Tibial nerve (tissue), 4 donors: ENCODE measurements at places on chromosomes 3 and 15. TPM values are rescaled to one million over a fixed set of nuclear protein-coding genes. Genes with fewer than 3 reads are reported as not detected.

Gene LXN
- 17.5 TPM for total RNA-seq

Gene MAGEL2
- 0.60 TPM for total RNA-seq

Gene KY
- 0.20 TPM for total RNA-seq

Gene TUSC7
- total RNA-seq, result not detected

Gene CPN2
- total RNA-seq, result not detected

Gene BDH1
- total RNA-seq, result 20.0 TPM

Gene GP9
- total RNA-seq, result not detected

Gene GPR27
- 3.0 TPM for total RNA-seq

Gene CA12
- total RNA-seq, result 0.22 TPM

Gene FAM107A
- 147 TPM for total RNA-seq

Gene CILP
- 41.5 TPM for total RNA-seq

Gene TGM5
- total RNA-seq, result not detected

Gene MRPL47
- total RNA-seq, result 20.1 TPM

Gene CTXND1
- 1.8 TPM for total RNA-seq

Gene OR5K2
- not detected for total RNA-seq

Gene CPB1
- total RNA-seq, result 15.6 TPM

GRCh38 chr15:90638963-90639362 lies 78.2 kb upstream of the BLM start:
- no peak for DNase-seq

GRCh38 chr3:17755836-17756235 lies 13.4 kb upstream of the TBC1D5 start:
- no peak for DNase-seq

DNA sequence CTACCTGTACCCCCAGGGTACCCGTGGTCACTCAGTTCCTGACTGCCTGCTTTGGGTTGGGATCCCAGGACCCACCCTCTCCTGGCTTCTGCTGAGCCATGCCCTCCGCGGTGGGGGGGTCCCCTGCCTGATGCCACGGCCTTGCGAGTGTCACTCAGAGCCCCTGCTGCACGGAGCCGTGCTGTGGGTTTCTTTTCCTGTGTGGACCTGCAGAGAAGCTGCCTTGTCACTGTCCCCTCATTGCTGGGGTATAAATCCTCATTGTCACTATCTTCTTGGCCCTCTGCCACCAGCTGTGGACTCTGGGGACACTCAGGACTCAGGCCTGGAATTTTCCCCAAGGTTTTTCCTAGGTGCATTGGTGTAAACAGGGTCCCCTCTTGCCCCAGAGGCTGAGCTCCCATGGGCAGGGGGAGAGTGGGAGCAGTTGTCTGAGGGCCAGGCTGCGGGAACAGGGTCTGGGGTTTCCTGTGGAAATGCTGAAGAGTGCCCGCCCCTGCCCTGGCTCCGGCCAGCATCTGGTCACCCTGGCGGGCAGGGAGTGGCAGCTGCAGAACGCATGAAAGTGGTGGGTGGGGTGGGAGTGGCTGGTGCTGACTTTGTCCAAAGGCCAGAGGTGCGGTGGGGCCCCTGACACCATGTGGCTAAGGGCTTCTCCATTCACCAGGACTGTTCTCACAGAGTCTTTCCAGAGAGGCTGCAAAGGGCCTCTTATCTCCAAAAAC lies 191.7 kb downstream of the GOLGA6L6 start:
- no peak for DNase-seq

DNA sequence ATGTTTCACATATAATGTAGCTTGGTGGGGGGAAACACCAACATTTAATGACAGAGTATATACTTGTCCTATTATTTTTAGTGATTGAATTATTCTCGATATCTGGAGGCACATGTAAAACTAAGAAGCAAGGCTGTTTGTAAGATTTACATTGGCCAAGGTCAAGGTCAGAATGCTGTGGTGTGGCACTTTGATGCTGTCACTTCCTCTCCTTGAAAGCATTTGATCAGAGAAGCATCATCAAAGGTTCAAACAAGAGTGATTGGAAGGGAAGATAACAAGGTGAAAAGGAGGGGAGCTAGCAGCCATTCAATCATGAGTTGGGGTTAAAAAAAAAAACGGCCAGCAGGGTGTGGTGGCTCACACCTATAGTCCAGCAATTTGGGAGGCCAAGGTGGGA lies 26.4 kb downstream of the RTF1 start:
- no peak for DNase-seq

DNA sequence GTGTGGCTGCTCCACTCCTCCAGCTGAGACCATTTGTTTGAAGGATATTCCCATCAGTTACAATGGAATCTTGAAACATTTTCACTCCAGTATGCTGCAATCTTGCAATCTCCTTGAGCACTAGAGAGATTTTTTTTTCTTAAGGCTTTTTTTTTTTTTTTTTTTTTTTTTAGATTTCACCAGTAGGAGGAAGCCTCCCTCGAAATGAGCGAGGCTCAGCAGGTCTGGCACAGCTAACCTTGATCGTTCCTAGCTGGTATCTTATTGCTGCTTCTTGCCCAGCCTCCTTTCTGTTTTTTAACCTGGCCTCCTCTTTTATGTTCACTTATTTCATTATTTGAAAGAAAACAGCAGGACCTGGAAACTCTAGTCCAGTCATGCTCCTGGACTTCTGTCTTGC lies 48.1 kb downstream of the RAP2B start:
- no peak for DNase-seq

GRCh38 chr3:107450254-107450893 lies 72.4 kb upstream of the BBX start:
- no peak for DNase-seq

DNA sequence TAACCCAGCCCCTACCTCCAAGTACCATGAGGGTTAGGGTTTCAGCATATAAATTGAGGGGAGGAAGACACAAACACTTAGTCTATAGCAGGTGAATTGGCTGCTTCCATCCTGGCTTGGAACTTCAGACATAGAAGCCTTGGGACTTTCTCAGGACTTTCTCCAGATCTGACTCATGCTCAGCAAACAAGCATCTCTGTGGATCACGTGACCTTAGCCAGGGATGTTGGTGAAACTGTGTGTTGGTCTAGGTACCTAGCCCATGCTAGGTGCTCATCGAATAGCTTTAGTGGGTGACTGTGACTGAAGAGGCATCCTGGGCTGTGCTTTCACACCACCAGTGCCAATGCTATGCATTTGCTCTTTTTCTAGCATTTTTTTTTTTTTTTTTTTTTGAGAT lies 58.9 kb downstream of the CD47 start:
- DNase-seq, result no peak

- DNase-seq, result no peak
Observed at GRCh38 chr3:21718943-21719591, 31.9 kb downstream of the ZNF385D start.

GRCh38 chr3:5095886-5096285 lies 26.2 kb upstream of the ARL8B start:
- DNase-seq, result no peak

- no peak for DNase-seq
Observed at GRCh38 chr3:139933766-139934165, 1.2 kb upstream of the CLSTN2 start.

- DNase-seq, result no peak
Observed at GRCh38 chr3:17765819-17766472, 23.5 kb upstream of the TBC1D5 start.

GRCh38 chr3:8837162-8837561 lies 67.7 kb upstream of the OXTR start:
- no peak for DNase-seq

GRCh38 chr15:28902856-28903255 lies 17.1 kb downstream of the APBA2 start:
- no peak for DNase-seq

DNA sequence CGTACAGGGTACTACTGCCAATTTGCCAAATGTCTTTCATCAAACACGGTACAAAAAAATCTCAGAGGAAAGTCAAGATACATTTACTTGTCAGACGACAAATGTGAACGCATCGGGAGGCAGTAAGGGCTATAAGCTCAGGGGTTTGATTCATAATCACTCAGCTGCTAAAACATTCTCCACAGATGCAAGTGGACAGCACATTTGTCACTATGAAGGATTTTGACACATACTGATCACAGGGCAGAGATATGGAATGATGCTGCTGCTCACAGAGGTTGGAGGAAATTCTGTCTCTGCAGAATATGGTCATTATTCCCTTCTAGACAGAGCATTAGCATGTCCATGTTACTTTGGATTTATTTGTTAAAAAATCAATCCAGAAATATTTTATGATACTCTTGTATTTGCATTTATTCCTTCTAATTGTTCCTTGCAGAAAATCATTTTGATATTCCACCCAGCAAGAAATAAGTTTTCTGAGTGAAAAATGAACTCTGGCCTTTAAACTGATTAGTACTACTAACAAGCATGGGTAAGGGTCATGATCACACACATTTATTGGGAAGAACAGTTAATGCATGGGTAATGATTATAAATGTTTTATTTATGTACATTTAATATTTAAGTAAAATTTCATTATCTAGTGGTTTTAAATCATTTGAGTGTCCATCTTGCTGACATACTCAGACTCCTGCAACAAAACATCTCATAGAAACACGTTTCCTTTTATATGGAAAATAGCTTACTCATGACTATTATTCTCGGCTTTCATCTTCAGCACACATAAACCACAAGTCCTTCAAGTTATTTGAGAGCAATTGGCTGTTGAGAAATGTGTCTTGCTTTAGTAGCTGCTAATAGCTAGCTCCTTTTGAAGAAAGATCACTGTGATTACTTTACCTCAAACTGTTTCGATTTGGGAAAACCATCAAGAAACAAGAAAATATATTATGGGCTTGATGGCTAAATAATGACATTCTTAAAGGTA lies 559.3 kb downstream of the MECOM start:
- DNase-seq, result no peak

- no peak for DNase-seq
Observed at GRCh38 chr3:32584660-32585059, 14.0 kb upstream of the DYNC1LI1 start.

- no peak for DNase-seq
Observed at GRCh38 chr3:71168121-71168721, 415.3 kb downstream of the FOXP1 start.

DNA sequence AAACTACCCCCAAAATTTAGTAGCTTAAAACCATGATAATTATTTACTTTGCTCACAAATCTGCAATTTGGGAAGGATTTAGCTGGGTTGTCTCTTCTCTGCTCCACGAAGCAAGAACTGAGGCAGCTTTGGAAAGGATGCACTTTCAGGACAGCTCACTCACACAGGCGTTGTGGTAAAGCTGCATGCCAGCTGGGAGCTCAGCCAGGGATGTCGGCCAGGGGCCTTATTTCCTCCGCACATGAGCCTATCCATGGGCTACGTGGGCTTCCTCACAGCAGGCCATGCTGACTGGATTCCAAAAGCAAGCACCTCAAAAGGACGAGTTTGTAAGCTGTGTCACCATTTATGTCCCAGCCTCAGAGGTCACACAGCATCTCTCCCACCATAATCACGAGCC lies 301.3 kb upstream of the IGF1R start:
- no peak for DNase-seq

DNA sequence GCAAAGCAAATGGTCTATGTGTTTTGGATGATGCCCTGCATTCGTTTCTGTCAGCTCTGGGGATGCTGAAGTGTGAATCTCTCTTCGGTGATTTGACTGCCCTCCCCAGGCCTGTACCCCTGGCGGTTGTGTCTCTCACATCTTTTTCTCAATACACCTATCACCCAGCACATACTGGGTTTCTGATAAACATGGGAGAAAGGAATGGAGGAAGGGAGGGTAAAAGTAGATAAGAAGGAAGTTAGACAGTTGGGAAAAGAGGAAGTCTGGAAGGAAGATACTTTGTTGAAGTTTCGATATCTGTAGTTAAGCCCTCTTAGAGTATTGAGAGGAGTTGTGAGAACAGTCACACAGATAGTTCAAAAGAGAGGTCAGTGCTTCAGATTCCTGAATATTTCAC lies 35.8 kb upstream of the LRTM1 start:
- no peak for DNase-seq

DNA sequence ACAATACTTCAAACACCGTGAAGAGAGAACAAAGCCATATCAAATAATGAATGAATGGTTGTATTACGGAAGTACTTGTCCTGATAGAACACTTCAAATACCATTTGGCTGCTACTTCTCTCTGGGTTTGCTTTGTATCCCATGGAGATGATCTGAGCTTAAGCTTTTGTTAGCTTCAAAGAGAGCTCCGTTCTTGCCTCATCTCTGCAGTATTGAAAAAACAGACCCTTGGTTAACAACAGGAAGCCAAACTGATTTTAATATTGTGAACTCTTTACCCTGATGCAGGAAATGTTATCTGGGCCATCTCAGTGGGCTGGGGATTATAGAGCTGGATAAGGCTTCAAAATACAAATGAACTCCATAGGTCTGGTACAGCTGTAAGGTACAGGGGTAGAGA lies 101.0 kb downstream of the CHL1 start:
- DNase-seq, result no peak

DNA sequence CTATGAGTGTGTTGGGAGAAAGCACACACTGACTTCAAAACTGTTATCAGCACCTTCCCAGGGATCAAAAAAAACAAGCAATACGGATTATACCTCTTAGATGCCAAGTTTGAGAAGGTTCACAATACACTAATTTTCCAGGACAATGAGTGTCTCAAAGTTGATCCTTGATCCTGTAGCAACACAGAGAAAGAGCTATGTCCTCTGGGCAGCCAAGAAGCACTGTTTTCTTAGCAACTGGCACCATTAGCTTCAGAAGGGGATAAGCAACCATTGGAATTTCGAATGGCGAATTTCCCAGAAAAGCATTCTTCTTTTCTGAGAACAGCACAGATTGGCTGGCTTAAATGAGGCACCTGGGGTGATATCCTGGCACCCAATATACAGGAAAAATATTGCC lies 270.3 kb upstream of the RORA start:
- DNase-seq, result no peak

- DNase-seq, result no peak
Observed at GRCh38 chr3:200758-201325, 4.3 kb downstream of the CHL1 start.

DNA sequence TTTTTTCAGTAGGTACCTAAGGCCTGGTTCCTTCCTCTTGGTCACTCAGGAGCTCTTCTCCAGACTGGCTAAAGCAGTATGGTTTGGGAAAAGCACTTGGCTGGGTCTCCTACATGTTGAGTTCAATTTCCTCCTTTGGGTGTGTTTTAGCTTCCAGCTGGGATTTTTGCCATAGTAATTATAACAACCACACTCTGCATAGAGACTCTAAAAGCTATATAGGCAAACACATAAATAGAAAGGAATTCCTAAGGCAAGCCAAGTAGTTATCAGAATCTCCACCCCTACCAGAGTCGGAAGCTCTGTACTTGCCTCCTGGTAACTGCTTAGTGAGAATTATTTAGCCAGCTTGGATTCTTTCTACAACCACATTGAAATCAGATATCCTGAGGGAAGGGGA lies 48.6 kb downstream of the FOXL2 start:
- DNase-seq, result no peak
